ENCODE measurements at places on chromosomes 5 and 9. TPM values are rescaled to one million over a fixed set of nuclear protein-coding genes. Genes with fewer than 3 reads are reported as not detected.

The PFN3 gene
- not detected for total RNA-seq

The ZNF879 gene
- total RNA-seq, result 0.42 TPM

The FAM200C gene
- 2.5 TPM for total RNA-seq

The PCDHB6 gene
- total RNA-seq, result 1.2 TPM

The MAP1B gene
- total RNA-seq, result 41.7 TPM

The SQSTM1 gene
- 2,161 TPM for total RNA-seq

The SPIN1 gene
- 43.2 TPM for total RNA-seq

The PHF24 gene
- 0.26 TPM for total RNA-seq

The FSD1L gene
- total RNA-seq, result 2.9 TPM

The CCDC192 gene
- total RNA-seq, result not detected

The TMEM232 gene
- 0.10 TPM for total RNA-seq

The CERCAM gene
- total RNA-seq, result 41.2 TPM

The LYSMD3 gene
- 9.8 TPM for total RNA-seq

The LRRC19 gene
- not detected for total RNA-seq

The CTXN3 gene
- total RNA-seq, result not detected

The AFAP1L1 gene
- 6.3 TPM for total RNA-seq

All from A549 treated with CpdA at 1 μM for 4 hours (cell line).